ENCODE measurements at places on chromosomes 11 and 22.

DNA sequence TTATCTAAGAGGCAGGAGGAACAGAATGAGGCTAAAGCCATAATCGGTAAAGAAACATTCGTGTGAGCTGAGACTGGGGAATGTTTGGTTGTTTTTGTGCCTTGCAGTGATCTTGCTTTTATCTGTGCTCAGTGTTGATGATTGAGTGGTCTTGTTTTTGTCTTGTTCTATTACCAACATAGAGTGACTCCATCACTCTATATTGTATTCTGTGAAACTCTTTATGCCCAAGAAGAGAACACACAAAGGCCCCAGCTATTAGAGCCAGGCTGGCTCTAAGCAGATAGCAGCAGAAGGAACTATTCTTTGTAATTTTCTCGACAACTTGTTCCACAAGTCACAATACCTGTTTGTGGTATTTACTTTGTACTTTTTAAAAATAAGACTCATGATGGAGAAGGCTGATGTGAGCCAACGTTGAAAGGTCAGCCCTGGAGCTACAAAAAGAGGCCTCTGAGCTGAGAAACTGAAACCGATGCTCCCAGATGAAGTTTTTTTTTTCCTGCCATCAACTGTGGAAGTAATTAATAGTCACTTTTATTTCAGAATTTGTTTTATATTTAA, 68.4 kb downstream of the LARGE1 start:
- no peaks in the 10 kb centered on the region for H3K4me1 ChIP-seq
- H3K27ac ChIP-seq, result no peak overlapping the region
- no peak overlapping the region for H3K4me3 ChIP-seq
- H3K36me3 ChIP-seq, result no peaks in the 10 kb centered on the region

DNA sequence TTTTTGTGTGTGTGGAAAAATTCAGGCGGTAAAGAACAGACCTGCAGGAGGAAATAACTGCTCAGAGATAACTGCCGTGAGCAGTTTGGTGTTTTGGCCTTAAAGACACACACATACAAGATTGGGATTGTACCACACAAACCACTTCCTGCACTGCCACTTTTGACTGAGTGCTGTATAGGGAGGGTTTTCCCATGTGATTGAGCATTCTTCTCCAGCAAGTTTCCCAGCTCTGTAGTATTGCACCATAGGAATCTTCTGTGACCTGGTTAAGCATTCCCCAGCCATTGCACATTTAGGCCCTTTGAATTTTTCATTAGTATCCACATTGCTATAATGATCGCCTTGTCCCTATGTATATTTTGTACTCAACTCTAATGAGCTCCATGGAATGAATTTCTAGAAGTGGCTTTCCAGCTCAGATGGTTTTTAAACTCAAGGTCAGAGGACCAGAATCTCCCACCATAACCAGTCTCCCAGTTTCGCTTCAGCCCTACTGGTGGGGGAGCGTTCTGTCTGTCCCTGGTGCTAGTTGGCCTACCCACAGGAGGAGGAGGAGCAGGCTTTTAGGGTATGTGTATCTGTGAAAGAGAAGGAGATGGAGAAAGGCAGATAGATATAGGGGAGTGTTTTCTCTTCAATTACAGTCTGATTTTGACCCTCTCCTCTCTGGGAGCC, 9.3 kb downstream of the CD82 start:
- H3K4me1 ChIP-seq, result peaks cover 89% of the 10 kb centered on the region
- DNase-seq, result peak; percentile 43
- peaks cover 87% of the 10 kb centered on the region for H3K36me3 ChIP-seq
- no peaks in the 10 kb centered on the region for H3K27me3 ChIP-seq
- peak overlapping the region; percentile 98 for H3K27ac ChIP-seq

DNA sequence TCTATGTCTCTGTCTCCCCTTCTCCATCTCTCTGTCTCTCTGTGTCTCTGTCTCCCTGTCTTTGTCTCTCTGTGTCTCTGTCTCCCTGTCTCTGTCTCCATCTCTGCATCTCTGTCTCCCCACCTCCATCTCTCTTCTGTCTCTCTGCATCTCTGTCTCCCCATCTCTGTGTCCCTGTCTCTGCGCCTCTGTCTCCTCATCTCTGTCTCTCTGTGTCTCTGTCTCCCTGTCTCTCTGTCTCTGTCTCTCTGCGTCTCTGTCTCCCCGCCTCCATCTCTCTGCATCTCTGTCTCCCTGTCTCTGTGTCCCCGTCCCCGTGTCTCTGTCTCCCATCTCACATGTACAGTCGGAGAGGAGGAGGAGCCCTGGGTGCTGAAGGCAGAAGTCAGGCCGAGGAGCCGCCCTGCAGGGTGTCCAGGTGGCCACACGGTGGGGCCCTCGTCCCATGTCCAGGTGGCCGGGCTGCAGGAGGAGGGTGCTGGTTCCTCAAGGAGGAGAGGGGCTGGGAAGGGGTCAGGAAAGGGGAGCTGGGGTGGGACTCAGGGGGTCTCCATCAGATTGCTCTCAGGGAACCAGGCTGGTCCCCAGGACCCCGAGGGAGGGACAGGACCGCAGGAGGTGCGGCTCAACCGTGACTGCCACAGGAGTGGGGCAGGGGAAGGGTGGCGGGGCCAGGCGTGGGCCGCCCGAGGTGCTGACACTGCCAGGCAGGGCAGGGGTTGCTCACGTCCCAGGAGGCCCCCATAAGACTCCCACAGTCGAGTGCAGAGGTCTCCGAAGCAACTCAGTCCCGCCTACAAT, 25.6 kb upstream of the TH start:
- no peak overlapping the region for H3K4me3 ChIP-seq
- H3K27me3 ChIP-seq, result peaks cover 11% of the 10 kb centered on the region
- no peaks in the 10 kb centered on the region for H3K36me3 ChIP-seq
- no peak overlapping the region for H3K27ac ChIP-seq
- peak; percentile 56 for DNase-seq
- peaks cover 3% of the 10 kb centered on the region for H3K4me1 ChIP-seq

GRCh38 chr11:58394195-58394594, 12.5 kb downstream of the OR5B3 start:
- no peaks in the 10 kb centered on the region for H3K36me3 ChIP-seq
- H3K4me1 ChIP-seq, result peaks cover 2% of the 10 kb centered on the region
- no peak for DNase-seq
- H3K4me3 ChIP-seq, result no peak overlapping the region
- H3K27me3 ChIP-seq, result no peaks in the 10 kb centered on the region

DNA sequence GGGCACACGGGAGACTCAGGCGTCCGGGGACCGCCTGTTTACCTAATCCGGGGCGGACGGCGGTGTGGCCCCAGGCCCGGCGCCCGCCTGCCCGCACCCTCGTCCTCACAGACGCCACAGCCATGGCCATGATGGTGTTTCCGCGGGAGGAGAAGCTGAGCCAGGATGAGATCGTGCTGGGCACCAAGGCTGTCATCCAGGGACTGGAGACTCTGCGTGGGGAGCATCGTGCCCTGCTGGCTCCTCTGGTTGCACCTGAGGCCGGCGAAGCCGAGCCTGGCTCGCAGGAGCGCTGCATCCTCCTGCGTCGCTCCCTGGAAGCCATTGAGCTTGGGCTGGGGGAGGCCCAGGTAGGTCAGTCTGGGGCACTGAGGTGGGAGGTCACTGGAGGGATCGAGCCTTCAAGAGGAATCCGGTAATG, 10.0 kb upstream of the RAB1B start:
- H3K36me3 ChIP-seq, result peaks cover 34% of the 10 kb centered on the region
- H3K27me3 ChIP-seq, result no peaks in the 10 kb centered on the region
- peak overlapping the region; percentile 86 for H3K4me3 ChIP-seq
- no peak for DNase-seq

DNA sequence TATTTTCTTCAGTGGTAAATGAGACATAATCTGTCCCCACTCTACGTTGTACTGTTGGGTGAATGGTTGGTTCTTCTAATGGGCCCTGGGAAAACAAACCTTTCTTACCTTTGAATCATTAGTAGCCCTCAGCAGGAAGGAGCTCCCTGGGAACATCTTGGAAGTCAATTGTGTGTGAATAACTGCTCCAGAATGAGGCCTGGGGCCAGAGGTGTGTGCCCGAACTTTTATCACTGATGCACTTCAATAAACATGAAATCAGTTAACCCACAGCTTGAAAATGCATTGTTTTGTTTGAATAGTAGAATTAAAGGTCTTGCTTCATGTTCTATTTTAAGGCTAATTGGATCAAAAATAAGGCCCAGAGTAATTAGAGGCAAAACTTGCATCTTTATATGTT, 67.1 kb downstream of the NAV2 start:
- no peak overlapping the region for H3K27ac ChIP-seq
- DNase-seq, result no peak
- H3K27me3 ChIP-seq, result peaks cover 48% of the 10 kb centered on the region
- H3K36me3 ChIP-seq, result no peaks in the 10 kb centered on the region

- peaks cover 12% of the 10 kb centered on the region for H3K4me1 ChIP-seq
- H3K27ac ChIP-seq, result no peak overlapping the region
- no peaks in the 10 kb centered on the region for H3K36me3 ChIP-seq
- DNase-seq, result no peak
- H3K4me3 ChIP-seq, result no peak overlapping the region
These were observed 39.1 kb upstream of the LYVE1 start for GRCh38 chr11:10607462-10608132.

DNA sequence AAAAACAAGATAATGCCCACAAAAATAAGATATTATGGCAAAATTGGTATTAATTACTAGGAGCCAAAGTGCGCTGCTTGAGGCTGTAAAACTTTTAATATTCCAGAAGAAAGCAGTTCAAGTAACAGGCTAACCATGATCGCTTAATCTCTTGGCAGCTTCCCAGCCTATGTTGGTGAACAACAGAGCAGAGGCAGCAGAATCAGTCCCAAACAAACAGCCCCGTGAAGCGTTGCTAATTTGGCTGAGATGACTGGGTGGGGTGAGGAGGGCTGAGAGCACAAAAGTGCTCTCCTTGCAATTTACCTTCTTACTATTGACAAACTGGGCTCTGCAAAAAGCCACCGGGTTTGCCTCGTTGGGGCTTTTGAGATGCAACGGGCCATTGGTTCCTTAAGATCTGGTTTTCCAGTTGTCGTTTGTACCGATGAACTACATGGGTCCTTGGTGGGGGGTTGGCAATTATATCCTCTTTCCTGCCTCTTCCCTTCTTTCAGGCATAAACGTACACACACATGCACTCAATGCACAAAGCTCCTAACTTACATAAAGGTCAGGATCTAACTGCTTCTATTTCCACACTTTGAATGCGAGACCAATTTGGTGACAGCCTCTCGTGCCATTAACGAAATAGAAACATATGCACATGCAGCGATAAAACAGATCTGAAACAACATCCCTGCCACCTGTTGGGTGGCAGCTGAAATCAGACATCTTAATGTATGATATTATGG, 407.6 kb upstream of the CADM1 start:
- H3K27me3 ChIP-seq, result no peaks in the 10 kb centered on the region
- H3K36me3 ChIP-seq, result no peaks in the 10 kb centered on the region
- H3K4me3 ChIP-seq, result no peak overlapping the region

DNA sequence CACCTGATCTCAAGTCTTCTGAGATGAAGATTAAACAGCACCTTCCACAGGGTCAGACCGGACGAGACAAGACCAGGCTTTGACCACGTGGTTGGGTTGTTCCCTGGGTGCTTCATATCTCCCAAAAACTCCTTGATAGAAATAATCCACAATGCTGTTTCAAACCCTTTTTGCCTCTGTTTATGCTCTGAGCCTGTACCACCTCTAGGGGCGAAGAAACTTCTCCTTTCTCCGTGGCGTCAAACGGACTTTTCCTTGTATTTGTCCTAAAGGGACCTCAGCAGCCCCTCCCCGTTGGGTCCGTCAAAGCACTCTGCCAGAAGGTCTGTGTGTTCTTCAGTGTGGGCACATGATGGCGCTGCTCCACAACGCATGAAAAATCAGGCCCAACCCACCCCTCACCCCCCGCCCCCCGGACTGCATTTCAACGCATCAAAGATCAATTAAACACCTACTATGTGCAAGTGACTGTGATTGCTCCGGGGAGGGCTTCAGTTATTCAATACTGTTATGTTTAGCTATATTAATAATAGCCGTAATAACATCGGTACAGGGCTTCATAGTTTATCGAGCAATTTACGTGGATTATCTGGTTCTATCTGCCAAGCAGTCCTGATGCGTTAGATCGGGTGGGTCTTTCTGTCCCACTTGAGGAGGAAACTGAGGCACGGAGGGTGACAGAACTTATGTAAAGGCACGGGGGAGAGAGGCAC, 17.3 kb upstream of the EIF3D start:
- H3K27me3 ChIP-seq, result peaks cover 4% of the 10 kb centered on the region
- H3K36me3 ChIP-seq, result no peaks in the 10 kb centered on the region
- H3K4me3 ChIP-seq, result no peak overlapping the region
- no peak for DNase-seq
- peaks cover 23% of the 10 kb centered on the region for H3K4me1 ChIP-seq
- no peak overlapping the region for H3K27ac ChIP-seq

GRCh38 chr11:563812-564578, 3.2 kb downstream of the RASSF7 start:
- H3K4me3 ChIP-seq, result no peak overlapping the region
- no peak overlapping the region for H3K27ac ChIP-seq
- no peak for DNase-seq
- peaks cover 27% of the 10 kb centered on the region for H3K36me3 ChIP-seq
- H3K27me3 ChIP-seq, result peaks cover 1% of the 10 kb centered on the region

DNA sequence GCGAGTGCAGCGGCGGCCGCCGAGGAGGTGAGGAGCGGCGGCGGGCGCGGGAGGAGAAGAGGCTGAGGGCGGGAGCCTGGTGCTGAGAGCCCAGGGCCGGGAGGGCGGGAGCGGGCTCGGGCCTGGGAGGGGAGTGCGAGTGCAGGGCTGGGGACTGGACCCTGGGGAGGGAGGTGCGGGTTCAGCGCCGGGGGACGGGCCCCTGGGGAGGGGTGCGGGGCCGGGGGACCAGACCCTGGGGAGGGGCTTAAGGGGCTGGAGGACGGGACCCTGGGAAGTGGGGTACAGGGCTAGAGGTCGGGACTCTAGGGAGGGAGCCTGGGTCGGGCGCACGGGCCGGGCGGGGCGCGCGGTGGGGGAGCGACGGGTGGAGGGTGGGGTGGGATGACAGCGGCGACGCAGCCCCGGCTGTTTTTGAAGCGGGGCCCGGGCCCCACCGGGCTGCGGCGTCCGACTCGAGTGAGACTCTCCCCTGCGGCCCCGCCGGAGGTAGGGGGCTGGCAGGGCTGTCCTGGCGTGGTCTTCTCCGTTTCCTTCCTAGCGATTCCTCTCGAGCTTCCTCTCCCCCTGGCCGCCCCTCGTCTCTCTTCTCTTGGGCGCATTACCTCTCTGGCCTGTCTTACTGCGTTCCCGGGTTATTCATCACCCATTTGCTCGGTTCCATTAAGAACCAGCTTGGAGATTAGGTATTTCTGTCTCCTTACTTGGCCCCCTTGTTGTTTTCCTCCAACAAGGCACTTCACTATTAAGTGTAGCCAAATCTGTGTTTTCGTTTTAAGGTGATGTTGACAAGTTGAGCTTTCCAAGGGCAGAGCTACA, 754 bp downstream of the NUP50 start:
- H3K4me3 ChIP-seq, result peak overlapping the region; percentile 96
- H3K27ac ChIP-seq, result peak overlapping the region; percentile 87
- peaks cover 62% of the 10 kb centered on the region for H3K36me3 ChIP-seq
- DNase-seq, result peak; percentile 20

DNA sequence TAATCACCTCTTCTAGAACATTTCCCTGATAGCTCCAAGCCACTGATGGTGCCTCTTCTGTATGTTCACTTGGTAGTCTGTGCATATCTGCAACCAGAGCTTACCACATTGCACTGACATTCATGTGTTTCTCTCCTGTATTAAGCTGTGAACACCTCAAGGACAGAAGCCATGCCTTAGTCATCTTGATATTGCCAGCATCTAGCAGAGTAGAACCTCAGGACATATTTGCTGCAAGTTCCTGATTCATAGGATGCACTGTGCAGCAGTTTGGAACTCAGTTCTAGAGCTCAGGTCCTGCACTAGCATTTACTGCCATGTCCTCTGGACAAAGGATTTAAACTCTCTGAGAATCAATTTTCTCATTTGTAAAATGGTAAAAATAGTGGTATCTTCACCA, 722.4 kb upstream of the ANO5 start:
- no peaks in the 10 kb centered on the region for H3K36me3 ChIP-seq
- no peak for DNase-seq
- no peaks in the 10 kb centered on the region for H3K4me1 ChIP-seq
- no peak overlapping the region for H3K27ac ChIP-seq
- no peak overlapping the region for H3K4me3 ChIP-seq
- no peaks in the 10 kb centered on the region for H3K27me3 ChIP-seq

Measured in activated T-helper 2 cell treated with anti-CD3 and anti-CD28 coated beads, Interferon-gamma antibody, Interleukin-2, Interleukin-4, amounts not matched to agents 10 μg/mL and 5 μg/mL and 100 μg/mL, durations not matched to agents 14 hours and 24 hours and 36 hours (primary cell).